HCT116 (cell line): ENCODE measurements at places on chromosomes 2 and 18. TPM values are rescaled to one million over a fixed set of nuclear protein-coding genes. Genes with fewer than 3 reads are reported as not detected.

DNA sequence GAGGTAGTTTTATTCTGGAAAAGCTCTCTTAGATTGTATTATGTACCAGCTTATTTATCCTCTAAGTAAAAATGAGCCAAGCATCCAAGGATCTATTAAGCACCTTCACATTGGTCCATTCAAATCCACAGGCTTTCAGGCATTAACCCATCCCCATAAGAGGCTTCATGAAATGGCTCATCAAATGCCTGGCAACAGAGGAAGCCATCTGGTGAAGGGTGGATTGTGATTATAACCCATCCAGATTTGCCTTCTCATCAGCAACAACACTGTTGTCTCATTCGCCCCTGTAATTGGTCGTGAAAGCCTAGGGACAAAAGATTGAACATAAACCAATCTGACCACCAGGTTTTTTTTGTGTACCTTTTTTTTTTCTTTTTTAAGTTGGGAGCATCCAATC, 134.3 kb upstream of the TACR1 start:
- H3K36me3 ChIP-seq: no peaks in the 10 kb centered on the region
- no peak overlapping the region for H3K4me3 ChIP-seq
- DNase-seq: no peak
- H3K27ac ChIP-seq: no peak overlapping the region

- no peak overlapping the region for H3K27ac ChIP-seq
- no peaks in the 10 kb centered on the region for H3K36me3 ChIP-seq
- H3K4me3 ChIP-seq: no peak overlapping the region
- DNase-seq: no peak
- no peaks in the 10 kb centered on the region for H3K4me1 ChIP-seq
These were observed 686.3 kb upstream of the SETBP1 start for GRCh38 chr18:43994381-43994780.

GRCh38 chr2:62423883-62424458, 82.0 kb downstream of the TMEM17 start:
- DNase-seq: no peak
- H3K4me3 ChIP-seq: no peak overlapping the region
- peaks cover 7% of the 10 kb centered on the region; the same call in 1 of the 2 replicates for H3K4me1 ChIP-seq
- H3K27me3 ChIP-seq: no peaks in the 10 kb centered on the region
- no peaks in the 10 kb centered on the region for H3K36me3 ChIP-seq

GRCh38 chr2:29580223-29580622, 341.2 kb downstream of the ALK start:
- DNase-seq: no peak
- no peak overlapping the region for H3K27ac ChIP-seq
- no peak overlapping the region for H3K4me3 ChIP-seq
- no peaks in the 10 kb centered on the region for H3K36me3 ChIP-seq
- peaks cover 50% of the 10 kb centered on the region for H3K27me3 ChIP-seq

DNA sequence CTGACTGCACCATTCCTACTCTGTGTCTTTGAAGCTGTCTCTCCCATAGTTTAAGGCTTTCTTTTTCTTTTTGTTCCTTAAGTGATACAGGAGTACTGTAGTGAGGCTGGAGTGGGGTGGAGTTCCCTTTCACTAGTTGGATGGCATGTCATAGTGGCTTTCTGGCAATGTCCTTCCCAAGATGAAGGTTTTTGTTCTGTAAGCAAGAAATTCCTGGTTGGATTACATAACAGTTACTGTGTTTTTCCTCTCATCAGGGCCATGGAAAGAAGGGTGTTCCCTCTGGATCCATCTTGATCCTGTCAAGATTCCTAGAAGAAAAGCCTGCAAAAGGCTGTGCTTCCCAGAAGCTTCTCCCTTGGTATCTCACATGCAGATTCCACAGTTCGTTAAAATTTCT, 84.2 kb downstream of the ACKR3 start:
- no peak overlapping the region for H3K27ac ChIP-seq
- H3K4me1 ChIP-seq: no peaks in the 10 kb centered on the region
- no peak for DNase-seq
- H3K4me3 ChIP-seq: no peak overlapping the region

- DNase-seq: peak; percentile 7
- H3K4me1 ChIP-seq: no peaks in the 10 kb centered on the region
- no peak overlapping the region for H3K27ac ChIP-seq
- no peaks in the 10 kb centered on the region for H3K27me3 ChIP-seq
- H3K36me3 ChIP-seq: no peaks in the 10 kb centered on the region
- H3K4me3 ChIP-seq: no peak overlapping the region
These were observed 41.9 kb downstream of the ZNF521 start for GRCh38 chr18:25310045-25310444.

GRCh38 chr2:140814141-140814540, 1316.7 kb downstream of the LRP1B start:
- no peaks in the 10 kb centered on the region for H3K4me1 ChIP-seq
- no peak for DNase-seq
- no peak overlapping the region for H3K27ac ChIP-seq
- no peaks in the 10 kb centered on the region for H3K36me3 ChIP-seq
- no peak overlapping the region for H3K4me3 ChIP-seq

- H3K27ac ChIP-seq: no peak overlapping the region
- no peak for DNase-seq
- peaks cover 84% of the 10 kb centered on the region for H3K27me3 ChIP-seq
- no peak overlapping the region for H3K4me3 ChIP-seq
These were observed 30.3 kb downstream of the TNP1 start for GRCh38 chr2:216829533-216829932.

The AGXT gene
- total RNA-seq: 0.34 TPM

The WIPF1 gene
- 0.59 TPM for total RNA-seq

The PARD6G gene
- total RNA-seq: 12.8 TPM
